ENCODE measurements at places on chromosomes 1 and 21. TPM values are rescaled to one million over a fixed set of nuclear protein-coding genes. Genes with fewer than 3 reads are reported as not detected.

The ADARB1 gene
- polyA plus RNA-seq, result 17.8 TPM

- H3K27me3 ChIP-seq, result no peaks in the 10 kb centered on the region
- no peak overlapping the region for H3K4me3 ChIP-seq
- H3K27ac ChIP-seq, result no peak overlapping the region
- no peak for DNase-seq
Observed at GRCh38 chr1:184433956-184434502, 47.2 kb downstream of the C1orf21 start.

- no peak within 1 kb of the TSS for H3K27ac ChIP-seq
- H3K4me1 ChIP-seq, result no peaks in the 10 kb centered on the region
- no peak for DNase-seq
- H3K4me3 ChIP-seq, result no peak within 1 kb of the TSS
- H3K27me3 ChIP-seq, result no peaks in the 10 kb centered on the region
- H3K36me3 ChIP-seq, result no peaks in the 10 kb centered on the region
Observed at GRCh38 chr1:34176830-34177603, at the start of gene C1orf94. C1orf94 (plus strand) TSS chr1:34176907; CDS start chr1:34177790, 883 bp downstream.

The ITPKB gene
- 7.2 TPM for polyA plus RNA-seq

The LTN1 gene
- polyA plus RNA-seq, result 2.9 TPM

DNA sequence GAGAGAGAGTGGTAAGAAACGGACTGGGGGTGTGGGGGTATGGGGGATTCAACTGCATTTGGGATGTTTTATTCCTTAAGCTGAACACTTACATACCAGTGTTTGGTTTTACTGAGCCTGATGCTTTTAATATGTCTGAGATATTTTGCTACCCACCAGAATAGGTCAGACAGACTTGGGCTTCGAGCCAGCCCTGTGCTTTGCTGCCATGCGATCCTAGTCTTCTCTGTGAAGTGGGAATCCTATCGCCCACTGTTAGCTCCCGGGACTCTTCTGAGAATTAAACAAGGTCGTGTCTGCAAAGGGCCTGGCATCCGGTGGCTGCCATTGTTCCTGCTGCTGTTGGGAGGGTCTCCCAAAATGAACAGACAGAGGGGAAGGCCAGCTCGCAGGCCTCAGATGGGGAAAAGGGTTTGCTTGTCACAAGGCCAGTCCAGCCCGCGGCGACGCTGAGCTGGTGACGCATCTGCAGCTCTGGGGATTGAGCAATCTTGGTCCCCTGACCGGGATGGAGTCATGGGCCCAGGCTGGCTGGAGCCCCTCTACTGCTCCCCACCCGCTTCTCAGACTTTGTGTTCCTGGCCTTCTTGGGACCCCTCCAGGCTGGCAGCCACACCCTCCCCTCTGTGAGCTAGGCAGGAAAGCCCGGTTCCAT, 26.9 kb upstream of the ECE1 start:
- H3K36me3 ChIP-seq, result no peaks in the 10 kb centered on the region
- peaks cover 42% of the 10 kb centered on the region for H3K4me1 ChIP-seq
- no peak for DNase-seq
